ENCODE measurements at places on chromosomes 5 and 9.

GRCh38 chr5:22708770-22709328 is 144.3 kb downstream of the CDH12 start:
- DNase-seq: no peak

- no peak for DNase-seq
These were observed 16.4 kb upstream of the SPINK6 start for GRCh38 chr5:148186248-148187003.

DNA sequence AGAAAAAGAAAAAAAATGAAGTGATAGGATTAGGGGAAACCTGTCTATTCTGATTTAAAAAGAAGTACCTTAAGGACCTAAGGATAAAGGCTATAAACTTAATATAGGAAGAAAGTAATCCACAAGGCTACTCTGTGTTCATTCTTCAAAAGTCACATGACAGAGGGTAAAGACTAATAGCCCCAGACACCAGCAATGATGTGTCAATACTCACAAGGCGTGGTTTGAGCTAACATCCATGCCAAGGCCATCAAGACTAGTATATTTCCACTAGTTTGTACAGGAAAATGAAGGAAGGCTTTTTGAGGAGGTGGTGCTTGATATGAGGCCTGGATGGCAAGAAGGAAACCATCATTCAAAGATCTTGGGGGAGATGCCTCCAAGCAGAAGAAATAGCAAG is 49.7 kb upstream of the TEX48 start:
- no peak for DNase-seq

- no peak for DNase-seq
These were observed 272.1 kb upstream of the IZUMO3 start for GRCh38 chr9:24817756-24818155.
